ENCODE measurements at places on chromosomes 2 and 18.

- no peak for DNase-seq
Measured at GRCh38 chr18:2997846-2998564, 14.9 kb downstream of the LPIN2 start.

DNA sequence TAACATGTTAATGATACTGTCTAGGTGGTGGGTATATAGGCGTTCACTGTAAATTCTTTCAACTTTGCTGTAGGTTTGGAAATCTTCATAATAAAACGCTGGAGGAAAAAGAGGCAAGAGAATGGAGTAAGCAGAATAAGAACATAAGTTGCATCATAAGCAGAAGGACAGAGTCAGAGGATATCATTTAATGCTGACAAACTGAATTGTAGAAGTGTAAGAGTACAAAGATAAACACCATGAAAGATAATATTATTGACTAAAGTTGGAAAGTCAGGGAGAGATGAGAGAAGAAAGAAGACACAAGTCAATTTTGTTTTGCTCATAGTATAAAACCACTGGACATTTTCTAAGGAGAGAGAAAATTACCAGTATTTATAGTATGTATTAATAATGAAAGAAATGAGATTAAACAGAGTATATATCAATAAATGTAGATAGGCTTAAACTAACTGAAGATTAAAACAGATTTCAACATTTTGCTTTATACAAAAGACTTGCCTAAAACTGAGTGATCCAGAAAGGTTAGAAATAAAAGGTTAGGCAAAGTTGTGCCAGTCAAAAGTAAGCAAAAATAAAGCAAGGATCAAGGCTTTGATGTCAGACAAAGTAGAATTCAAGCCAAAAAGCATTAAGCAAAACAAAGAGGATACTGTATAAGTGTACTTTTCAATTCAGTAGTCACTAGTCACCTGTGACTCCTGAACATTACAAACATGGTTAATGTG is 42.4 kb upstream of the VIT start:
- DNase-seq = no peak

- no peak for DNase-seq
Measured at GRCh38 chr18:68660354-68661183, 54.3 kb downstream of the TMX3 start.

GRCh38 chr2:215609089-215610032 is 173.5 kb upstream of the FN1 start:
- no peak for DNase-seq

- DNase-seq = no peak
Measured at GRCh38 chr2:226125176-226125883, 674.3 kb downstream of the IRS1 start.

GRCh38 chr2:120635146-120635545 is 100.5 kb upstream of the GLI2 start:
- DNase-seq = no peak

DNA sequence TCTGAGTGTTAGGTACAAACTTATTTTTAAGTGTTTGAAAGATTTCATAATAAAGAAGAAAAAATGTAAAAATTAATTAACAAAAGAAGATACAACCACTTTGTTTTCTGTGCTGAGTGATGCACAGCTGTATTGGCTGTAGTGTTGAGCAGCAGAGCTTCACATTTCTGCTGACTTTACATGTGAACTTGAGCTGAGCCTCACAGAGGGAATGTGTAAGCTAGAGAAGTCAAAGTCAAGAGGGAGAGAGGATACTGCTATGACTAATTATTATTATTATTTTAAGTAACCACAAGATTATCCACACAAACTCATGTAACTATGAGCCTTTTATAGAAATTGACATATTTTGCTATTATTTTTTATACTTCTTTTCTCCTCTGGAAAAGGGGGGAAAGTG is 159.1 kb upstream of the ZSWIM2 start:
- no peak for DNase-seq

GRCh38 chr2:200593905-200594304 is 8.1 kb downstream of the AOX1 start:
- no peak for DNase-seq

DNA sequence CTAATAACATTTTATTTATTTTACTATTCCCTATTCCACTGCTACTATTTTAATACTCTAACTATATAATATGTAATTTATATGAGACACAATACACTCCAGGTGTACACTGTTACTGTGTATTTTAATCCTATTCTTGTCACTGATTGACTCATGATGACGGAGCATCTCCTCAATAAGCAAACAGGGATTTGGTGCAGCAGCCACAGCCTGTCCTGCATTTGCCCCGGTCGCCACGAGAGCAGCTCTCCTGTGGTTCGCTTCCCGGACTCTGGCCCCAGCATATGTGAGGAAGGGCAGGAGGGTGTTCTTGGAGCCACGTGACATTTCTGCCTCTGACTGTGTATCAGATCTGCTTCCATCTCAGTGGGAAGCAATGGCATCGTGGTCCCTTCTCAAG is 74.1 kb upstream of the PXDN start:
- no peak for DNase-seq

DNA sequence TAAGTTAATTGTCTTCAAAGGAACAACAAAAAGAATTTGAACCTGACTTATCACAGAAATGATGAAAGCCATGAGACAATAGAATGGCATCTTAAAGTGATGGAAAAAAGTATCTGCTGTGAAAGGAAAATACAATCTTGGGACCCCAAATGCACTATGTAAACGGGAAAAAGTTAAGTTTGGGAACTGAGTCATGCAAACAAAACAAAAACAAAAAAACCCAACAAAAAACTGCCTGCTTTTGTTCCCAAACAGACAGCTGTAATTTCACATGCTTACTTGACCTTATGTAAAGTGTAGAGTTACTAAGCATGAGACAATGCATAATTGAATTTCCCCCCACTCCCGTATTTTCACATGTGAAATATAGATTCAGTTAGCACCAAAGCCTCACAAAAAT is 122.1 kb upstream of the RBMS1 start:
- DNase-seq = no peak

DNA sequence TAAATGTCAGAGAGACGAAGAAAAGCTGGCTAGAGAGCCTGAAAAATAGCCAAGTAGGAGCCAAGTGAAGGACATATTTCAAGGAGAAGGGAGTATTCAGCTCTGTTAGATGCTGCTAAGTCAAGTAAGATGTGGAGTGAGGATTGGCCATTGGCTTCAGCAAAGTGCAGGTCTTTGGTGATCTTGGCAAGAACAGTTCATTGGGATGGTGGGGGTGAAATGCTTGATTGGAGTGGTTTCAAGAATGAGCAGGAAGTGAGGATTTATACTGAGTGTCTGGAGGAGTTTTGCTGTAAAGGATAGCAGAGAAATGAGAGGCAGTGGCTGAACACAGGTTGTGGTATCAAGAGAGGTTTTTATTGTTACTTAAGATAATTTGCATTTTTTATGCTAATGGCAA is 139.7 kb downstream of the PRPF40A start:
- DNase-seq = no peak

- no peak for DNase-seq
Measured at GRCh38 chr2:138779781-138780445, at the start of gene NXPH2. Gene NXPH2 (minus strand): TSS chr2:138780390. CDS start chr2:138780241, 149 bp downstream.

DNA sequence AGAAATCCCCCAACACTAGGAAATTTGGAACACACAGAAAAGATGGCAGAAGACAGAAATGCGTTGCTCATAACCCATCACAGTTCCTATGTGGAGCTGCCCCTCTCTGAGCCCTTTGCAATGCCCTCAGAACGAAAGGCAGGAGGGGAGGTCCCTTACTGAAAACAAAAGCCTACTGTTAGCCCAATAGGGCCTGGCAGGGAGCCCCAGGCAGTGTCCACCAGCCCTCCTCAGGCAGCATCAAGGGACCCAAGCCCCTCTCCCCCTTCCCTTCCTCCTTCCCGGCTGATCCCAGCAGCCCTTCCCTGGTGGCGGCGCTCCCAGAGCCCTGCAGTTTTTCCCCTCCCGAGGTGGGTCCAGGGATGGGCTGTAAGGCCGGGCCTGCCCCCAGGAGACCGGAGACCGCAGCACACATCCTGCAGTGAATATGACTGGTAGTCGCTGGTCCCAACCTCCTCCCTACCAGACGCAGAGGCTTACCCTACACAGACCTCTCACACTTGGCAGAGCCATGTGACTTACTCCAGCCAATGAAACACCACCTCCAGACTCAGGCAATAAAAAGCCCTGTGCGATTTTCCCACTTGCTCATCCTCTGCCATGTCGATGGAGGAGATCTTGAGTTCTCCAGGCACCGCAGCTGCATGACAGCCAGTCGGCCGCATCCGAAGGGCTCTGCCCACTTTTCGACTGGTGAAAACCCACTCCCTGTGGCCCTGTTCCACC is 19.4 kb upstream of the DUSP2 start:
- DNase-seq = no peak

- no peak for DNase-seq
Measured at GRCh38 chr2:68039317-68039716, 23.5 kb downstream of the C1D start.

GRCh38 chr2:182616471-182617393 is 99.3 kb upstream of the DNAJC10 start:
- no peak for DNase-seq

DNA sequence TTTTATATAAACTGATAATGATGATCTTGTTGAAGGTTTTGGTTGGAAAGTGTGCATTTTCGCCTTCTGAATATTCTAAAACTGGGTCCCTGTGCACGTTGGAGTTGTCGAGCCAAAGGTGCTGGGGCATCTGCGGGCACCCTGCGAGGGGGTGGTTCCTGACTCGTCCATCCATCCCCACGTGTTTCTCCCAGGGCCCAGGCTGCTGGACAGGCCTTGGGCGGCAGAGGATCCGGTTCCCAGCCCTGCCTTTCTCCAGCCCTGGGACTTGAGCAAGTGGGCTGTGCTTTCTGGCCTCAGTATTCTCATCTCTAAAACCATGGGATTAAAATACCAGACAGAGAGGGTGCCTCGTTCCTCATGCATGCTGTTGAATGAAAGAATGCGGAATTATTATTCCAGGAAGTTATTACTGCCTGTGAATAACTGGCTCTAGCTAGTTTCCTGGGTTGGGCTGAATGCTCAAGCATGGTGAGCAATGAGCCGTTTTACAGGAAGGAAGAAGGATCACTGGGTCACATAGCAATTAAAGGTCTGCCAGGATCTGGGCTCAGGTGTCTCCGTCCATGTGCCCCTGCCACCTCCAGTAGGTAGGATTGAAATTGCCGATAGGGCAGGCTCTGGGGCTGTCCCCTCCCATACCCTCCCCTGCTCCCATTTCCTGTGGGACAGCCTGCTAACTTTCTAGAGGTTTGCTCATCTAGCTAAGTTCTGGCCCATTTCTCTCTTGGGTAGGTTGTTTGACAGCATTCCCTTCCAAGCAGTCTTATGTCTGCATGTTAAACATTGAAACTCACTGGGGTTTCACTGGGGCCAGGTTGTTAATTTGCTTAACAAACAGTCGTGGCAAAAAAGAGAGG is 77.2 kb upstream of the HS6ST1 start:
- no peak for DNase-seq

GRCh38 chr2:37268111-37268510 is 36.7 kb downstream of the NDUFAF7 start:
- no peak for DNase-seq

DNA sequence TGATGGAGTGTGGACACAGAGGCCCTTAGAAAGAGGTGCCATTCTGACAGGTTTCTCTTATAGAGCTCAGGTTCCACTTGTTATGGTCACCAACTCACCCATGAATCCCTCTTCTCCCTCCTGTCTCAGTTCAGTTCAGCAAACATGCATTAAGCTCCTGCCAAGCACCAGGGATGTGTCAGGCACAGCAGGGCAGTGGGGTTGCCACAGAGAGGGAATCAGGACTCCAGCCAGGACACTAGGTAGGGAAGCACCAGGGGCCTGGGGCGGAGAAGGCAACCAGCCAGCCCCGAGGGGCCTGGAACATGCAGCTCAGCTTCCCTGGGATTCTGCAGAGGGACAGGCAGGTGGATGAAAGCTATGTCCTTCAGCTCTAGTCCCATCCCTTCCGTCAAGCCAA is 44.6 kb downstream of the TOGARAM2 start:
- no peak for DNase-seq

DNA sequence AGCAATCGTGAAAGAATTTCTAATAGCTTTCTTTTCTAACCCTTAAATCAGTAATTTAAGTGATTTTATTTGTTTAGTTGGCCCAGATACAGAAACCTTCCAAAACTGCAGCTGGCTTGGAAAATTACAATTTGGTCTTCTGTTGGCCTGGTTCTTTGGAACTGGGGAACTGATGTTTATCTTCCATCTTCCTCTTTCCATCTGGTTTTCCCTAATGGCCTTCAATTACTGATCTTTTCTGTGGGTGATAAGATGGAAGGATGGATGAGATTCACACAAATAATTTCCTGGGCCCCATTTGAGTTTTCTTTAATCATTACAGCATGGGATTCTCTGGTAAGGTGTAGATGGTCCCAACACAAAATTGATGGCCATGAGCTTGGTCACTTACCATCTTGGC is 106.5 kb upstream of the CHRNA1 start:
- no peak for DNase-seq

DNA sequence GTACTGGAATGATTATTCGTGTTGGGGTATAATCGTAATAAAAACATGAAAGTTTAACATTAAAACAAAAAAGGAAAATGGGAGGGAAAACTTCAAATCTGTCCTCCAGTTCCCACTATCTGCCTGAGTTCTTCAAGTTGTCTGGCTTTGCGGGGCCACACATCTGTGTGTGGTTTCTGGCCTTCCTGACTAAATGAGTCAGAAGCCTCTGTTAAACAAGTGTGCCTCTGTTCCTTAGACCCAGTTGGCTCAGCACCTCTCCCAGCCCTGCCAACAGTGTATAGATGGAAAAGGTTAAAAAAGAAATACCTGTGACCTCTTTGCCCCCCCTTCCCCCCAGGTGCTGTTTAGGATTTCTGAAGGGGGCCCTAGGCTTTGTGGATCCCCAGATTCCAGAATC is 30.2 kb downstream of the XDH start:
- no peak for DNase-seq

DNA sequence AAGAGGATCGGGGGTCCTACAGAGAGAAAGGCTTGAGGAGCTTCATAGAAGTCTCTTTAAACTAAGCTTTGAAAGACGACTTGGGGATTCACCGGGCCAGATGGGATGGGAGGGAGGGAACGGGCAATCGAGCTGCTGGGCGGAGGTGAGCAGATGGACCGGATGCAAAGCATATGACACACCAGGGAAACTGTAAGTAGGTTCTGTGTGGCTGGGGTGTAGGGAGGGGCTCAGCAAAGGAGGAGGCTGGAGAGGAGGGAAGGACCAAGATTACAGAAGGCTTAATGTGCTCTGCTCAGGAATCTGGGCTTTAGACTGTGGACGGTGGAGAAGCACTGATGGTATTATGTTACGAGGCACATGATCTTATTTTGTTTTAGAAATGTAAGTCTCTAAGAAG is 131.5 kb downstream of the MAIP1 start:
- no peak for DNase-seq

Data from stimulated activated CD8-positive, alpha-beta memory T cell treated with anti-CD3 and anti-CD28 coated beads, Interleukin-12 subunit alpha, Interleukin-12 subunit beta, amount 100 ng/mL, for 1 hour (primary cell).